ENCODE measurements at places on chromosomes 4 and X. TPM values are rescaled to one million over a fixed set of nuclear protein-coding genes. Genes with fewer than 3 reads are reported as not detected.

Gene GBA3
- total RNA-seq, result 17.3 TPM

Gene UVSSA
- total RNA-seq, result 29.2 TPM

Gene SMIM31
- 11.1 TPM for total RNA-seq

Gene DUSP21
- total RNA-seq, result not detected

Gene TRPC5OS
- total RNA-seq, result not detected

Gene ITM2A
- total RNA-seq, result 1.8 TPM

Gene CENPI
- total RNA-seq, result 1.2 TPM

Gene PABPC5
- not detected for total RNA-seq

Gene MRFAP1L1
- total RNA-seq, result 35.5 TPM

Gene ITGB1BP2
- 6.8 TPM for total RNA-seq

Gene KCND1
- 0.95 TPM for total RNA-seq

Gene RAB41
- 0.68 TPM for total RNA-seq

Gene CYSLTR1
- total RNA-seq, result not detected

Gene ZCCHC18
- not detected for total RNA-seq

Gene GAB3
- total RNA-seq, result 4.4 TPM

Gene OTC
- total RNA-seq, result not detected

Gene ATP8A1
- total RNA-seq, result 158 TPM

Gene AFF2
- 0.32 TPM for total RNA-seq

Gene TCEAL6
- not detected for total RNA-seq

Gene MAP7D2
- total RNA-seq, result 2.1 TPM

Gene CXXC4
- total RNA-seq, result not detected

Gene HTRA3
- total RNA-seq, result 1.5 TPM

Gene ZRSR2
- 5.3 TPM for total RNA-seq

Gene PNMA6A
- not detected for total RNA-seq

Gene PRSS12
- total RNA-seq, result 88.9 TPM

Gene USP17L10
- not detected for total RNA-seq

Gene CNGA1
- total RNA-seq, result 18.3 TPM

Gene XAGE2
- total RNA-seq, result not detected

Gene RHOXF2
- not detected for total RNA-seq

Gene RENBP
- total RNA-seq, result 4.6 TPM

Gene ANKRD37
- total RNA-seq, result 10.0 TPM

Gene TMEM129
- total RNA-seq, result 75.4 TPM

Gene SHROOM2
- total RNA-seq, result 12.2 TPM

Gene USP9X
- 118 TPM for total RNA-seq

Gene BCORL1
- total RNA-seq, result 9.4 TPM

Gene ADAM29
- not detected for total RNA-seq
